ENCODE measurements at places on chromosomes 11 and 22.

GRCh38 chr11:57240757-57241156 lies 3.7 kb upstream of the APLNR start:
- peak; percentile 52 for DNase-seq

- no peak for DNase-seq
Measured at GRCh38 chr11:117925198-117925925, 3.8 kb downstream of the TMPRSS13 start.

GRCh38 chr22:45864959-45865476 lies 111.9 kb downstream of the WNT7B start:
- DNase-seq = no peak

DNA sequence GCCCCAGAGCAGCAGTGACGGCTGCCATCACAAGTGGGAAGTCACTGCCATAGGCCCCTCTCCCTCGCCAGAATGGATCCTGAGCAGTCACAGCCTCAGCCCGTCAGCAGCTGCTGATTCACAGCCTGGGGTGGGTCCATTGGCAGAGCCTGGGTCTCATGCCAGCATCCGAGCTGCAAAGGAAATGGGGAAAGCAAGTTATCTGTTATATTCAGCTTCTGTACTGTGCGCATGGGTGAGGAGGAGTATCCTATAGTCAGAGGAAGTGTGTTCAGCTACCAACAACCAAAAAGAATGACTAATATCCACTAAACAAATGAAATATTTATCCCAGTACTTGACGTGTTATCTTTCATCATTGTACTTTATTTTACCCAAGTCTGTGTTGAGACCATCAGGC lies 119.7 kb downstream of the RCN1 start:
- no peak for DNase-seq

GRCh38 chr11:59801981-59802638 lies 8.5 kb downstream of the MRPL16 start:
- no peak for DNase-seq

GRCh38 chr11:44356351-44356750 lies 46.4 kb upstream of the ALX4 start:
- DNase-seq = no peak
